ENCODE measurements at places on chromosomes 1 and 21.
A peak's percentile ranks its signal among the peaks of the same experiment; 100 is the strongest.

DNA sequence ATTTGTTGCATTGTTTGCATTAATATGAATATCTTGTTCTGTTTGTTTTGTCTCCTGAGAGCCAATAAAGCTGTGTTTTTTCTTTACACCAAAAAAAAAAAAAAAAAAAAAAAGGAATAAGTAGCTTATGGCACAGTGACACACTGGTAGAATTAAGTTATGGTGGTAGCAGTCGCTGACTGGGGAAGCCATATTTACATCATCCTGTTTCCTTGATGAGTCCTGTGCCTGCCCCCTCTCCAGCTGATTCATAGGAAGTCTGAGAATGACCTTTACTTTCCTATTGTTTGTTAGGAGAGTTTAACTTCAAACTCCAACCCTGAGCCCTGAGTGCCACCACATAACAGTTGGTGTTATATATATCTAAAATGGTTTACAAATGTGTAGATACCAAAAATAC lies 62.2 kb downstream of the OBSCN start:
- DNase-seq: no peak

DNA sequence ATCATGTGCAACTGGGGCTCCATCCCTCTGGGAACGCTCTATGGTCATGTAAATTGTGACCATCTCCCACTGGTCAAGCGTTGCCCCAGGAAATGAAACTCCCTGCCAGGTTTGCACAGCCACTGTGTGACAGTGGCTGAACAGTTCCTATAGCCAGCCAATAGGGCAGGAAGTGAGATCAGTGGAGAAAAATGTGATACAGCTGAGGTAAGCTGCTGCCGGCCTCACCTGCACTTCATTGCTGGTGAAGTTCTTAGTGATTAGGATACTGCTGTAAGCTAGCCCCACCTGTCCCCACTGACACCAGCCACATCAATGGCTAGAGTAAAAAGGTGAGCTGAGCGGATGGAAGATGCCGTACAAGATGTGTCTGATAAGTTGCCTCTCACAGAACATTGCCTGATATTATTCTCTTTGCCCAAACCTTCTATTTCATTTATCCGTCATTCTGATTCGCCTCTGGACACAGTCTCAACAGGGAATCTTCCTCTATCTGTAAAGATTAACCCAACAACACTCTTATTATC lies 38.4 kb upstream of the CDC42BPA start:
- no peak for DNase-seq

GRCh38 chr1:200535605-200536004 lies 84.9 kb downstream of the KIF14 start:
- no peak for DNase-seq

GRCh38 chr1:53582211-53583020 lies 123.2 kb downstream of the DMRTB1 start:
- peak; percentile 70 for DNase-seq

DNA sequence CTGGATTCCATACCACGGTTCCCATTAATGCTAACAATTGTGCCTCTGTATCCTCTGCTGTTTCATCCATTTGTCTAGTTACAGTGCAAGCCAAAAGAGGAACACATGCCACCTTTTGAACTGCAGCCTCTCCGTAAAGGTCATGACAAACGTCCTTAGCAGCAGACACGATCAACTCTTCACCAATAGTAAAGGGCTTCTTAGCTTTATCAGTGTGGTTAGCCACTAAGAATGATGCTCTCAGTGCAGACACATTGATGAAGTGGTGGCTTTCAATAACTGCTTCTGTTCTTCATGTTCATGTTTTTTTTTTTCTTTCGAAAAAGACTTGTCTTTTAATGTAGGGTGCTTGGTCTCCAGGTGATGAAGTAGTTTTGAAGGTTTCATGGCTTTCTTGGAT lies 14.3 kb downstream of the XPR1 start:
- no peak for DNase-seq

GRCh38 chr21:34796518-34797200 lies 127.9 kb downstream of the CLIC6 start:
- no peak for DNase-seq

- peak; percentile 90 for DNase-seq
Observed at GRCh38 chr1:94237291-94238226, at the start of gene ARHGAP29. Gene ARHGAP29, minus strand, starts transcription at chr1:94237584. Its CDS starts 5,973 bp downstream, at chr1:94231611.

Data from NCI-H1417 (cell line).